ENCODE measurements at places on chromosomes 13 and 19.
A peak's percentile ranks its signal among the peaks of the same experiment; 100 is the strongest.

DNA sequence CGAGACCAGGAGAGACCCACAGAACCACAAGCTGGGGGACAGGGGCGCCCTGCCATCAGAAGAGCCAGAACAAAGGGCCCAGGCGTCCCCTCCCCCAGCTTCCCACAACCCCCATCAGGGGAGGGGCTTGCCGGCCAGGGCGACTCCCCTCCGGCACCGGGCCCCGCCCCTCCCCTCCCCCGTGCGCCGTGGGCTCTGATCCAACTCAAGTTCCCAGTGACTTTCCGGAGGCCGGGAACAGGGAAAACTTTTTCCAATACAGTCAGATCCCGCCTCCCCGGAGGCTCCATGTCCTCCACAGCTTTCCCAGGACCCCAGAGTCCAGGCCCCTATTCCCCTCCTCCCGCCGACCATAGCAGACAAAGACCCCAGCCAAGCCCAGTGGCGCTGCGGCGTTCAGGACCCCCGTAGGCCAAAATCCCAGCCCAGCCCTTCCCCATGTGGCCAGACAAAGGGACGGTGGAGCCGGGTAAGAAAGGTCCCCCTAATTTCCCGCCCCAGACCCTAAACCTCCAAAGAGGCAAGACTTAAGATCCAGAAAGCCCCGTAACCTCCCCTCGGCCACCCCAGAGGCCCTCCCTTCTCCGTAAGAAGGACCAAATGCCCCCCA, 673 bp downstream of the TEAD2 start:
- no peak for DNase-seq

DNA sequence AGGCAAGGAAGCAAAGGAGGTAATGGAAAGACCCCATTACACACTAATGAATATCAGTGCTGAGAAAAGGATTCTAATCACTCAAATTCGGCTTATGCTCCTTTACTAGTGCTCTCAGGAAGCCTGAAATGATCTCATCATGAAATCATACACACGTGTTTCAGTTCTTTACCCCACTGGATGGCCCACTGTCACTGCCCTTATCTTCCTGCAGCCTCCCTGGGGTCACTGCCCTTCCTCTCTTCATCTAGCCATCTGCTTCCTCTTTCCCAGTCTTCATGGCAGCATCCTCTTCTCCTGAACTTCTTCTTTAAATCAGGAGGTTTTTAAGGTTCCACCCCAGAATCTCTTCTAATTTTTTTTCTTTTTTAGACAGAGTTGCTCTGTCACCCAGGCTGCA, 27.9 kb upstream of the EEF1AKMT1 start:
- DNase-seq: no peak

GRCh38 chr13:24282256-24282655, 27.1 kb upstream of the C1QTNF9 start:
- DNase-seq: no peak

DNA sequence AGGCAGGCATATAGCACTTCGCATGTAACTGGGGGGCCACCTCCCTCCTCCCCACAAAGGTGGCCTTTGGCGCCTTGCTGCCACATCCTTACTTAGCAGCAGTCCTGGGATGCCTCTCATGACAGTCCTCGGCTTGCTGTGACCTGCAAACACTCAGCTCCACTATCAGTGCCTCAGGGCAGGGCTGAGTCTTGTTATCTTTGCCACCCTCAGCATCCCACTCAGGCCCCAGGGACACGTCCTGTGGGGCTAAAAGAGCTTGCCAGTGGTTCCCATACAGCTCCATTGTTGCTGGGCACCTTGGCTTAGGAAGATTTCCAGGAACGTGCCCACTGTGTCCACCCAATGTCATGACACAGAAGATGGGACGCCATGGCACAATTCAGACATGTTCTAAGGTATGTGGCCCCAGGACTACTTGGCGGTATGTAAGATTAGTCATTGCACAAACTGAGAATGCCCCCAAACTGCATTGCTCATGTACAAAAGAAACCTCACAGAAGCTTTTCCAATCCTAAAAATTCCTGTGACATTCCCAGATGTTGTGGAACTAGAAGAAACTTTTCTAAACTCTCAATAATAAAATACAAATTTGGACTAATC, 16.3 kb downstream of the DOCK9 start:
- no peak for DNase-seq

- DNase-seq: no peak
Observed at GRCh38 chr13:24877531-24877930, 113.6 kb downstream of the RNF17 start.

- no peak for DNase-seq
Observed at GRCh38 chr19:48274173-48274572, 4.3 kb downstream of the ZNF114 start.

DNA sequence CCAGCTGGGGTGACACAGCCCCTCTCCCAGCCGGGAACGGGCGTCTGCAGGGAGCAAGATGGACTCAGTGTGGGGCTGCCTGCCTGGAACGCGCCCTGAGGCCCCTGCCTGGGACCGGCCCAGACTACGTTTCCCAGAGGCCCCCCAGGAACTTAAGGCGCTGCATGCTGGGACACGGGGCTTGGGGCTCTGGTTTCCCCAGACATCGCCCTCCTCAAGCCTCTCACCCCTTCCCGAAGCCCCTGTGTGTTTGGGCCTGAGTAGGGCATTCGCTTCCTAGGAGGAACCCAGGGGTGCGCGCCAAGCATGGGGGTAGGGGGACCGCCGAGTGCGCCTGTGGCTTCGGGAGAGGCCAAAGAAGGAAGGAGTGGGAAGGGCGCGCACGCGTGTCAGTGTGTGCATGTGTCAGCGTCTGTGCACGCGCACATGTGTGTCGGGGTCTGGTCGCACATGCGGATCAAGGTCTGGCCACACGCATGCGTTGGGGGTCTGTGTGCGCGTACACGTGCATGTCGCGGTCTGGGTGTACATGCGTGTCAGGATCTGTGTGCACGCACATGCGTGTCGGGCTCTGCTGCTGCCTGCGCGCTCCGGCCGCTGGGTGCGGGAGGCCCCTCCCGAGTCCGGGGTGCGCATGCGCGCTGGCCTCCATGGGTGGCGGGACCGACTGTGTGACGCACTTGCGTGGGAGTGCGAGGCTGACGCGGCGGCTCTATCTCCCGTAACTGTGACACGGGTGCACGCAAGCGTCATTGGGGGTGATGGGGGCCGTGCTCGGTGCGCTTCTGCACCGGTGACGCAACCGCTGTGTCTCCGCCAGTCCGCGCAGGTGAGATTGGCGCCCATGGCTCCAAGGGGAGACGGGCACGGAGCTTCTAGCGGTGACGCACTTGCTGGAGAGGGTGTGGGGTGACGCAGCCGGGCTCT, 16.2 kb downstream of the ZNF331 start:
- peak; percentile 79 for DNase-seq

GRCh38 chr13:21849323-21849722, 178.4 kb downstream of the FGF9 start:
- no peak for DNase-seq

DNA sequence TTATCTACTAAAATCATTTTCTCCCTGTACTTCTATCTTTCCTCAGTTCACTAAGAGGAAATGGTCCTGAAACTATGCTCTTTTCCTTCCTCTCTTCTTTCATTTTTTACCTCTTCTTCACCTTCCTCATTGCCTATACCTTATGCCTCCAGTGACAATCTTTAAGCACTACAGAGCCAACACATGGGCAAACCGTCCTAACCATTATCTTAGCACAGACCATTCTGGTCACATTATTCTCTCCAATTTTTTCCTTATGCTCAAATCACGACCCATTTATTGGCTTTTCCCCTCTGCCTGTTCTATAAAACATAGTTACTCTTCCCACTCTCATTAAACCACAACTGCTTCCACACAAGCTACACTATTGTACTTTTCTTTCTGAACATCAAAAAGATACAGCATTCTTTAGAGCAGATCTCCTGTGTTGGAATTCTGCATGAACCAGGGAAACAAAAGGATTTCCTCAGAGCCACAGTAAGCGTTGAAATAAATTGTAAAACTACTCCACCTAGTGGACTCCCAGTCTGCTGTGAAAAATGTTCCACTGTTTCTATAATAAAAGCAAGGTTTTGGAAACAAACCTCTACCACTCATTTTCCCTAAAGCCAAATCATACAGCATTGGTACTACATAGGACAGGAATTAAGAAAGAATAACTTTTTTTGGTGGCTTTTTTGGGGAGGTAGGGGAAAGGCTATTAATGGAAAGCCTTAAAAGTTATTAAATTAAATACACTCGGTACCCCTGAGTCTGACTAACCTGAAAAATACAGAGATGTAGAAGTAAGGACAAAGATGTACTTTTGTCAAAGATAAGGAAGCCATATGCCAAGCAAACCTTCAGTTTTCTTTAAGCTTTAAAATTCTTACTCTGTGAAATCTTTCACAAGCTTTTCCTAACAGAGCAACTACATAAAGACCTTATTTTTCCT, 19.5 kb downstream of the NUFIP1 start:
- DNase-seq: peak; percentile 80

DNA sequence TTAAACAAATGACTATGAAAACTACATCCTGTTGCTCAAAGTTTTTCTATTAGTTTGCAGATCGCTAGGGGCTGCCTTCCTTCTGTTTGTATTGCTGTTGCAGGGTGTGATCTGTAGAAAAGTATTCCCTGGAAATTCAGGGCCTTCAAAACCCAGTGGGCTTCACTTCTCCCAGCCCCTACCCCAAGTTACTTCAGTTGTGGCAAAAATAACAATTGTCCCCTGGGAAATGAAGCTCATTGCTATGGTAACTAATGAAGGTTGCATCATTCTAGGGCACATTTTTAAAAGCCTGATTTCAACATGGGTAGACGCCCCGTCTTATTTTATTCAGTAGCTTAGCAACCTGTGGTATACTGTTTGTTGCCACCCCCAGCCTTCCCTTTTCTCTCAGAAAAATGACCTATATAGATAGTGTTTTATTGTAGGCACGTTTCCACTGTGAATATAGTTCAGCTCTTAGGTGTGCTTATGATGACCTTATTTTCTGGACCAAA, 60.9 kb downstream of the WDFY2 start:
- no peak for DNase-seq

GRCh38 chr13:60095300-60095699, 68.4 kb downstream of the DIAPH3 start:
- DNase-seq: no peak

DNA sequence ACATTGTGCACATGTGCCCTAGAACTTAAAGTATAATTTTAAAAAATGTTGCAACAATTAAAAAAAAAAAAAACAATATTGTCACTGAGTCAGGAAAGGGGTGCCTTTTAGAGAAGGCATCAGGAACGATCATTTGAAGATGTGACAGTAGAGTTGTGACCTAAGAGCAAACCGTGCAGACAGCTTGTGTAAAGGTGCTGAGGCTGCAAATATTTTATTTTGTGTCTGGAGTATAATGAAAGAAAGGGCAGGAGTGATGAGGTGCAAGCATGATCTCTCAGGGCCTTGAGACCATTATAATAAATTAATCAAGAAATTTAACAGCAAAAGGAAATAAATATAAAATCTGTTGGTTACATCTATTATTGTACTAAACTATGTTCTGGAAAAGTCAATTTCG, 1219.7 kb downstream of the OLFM4 start:
- DNase-seq: no peak

DNA sequence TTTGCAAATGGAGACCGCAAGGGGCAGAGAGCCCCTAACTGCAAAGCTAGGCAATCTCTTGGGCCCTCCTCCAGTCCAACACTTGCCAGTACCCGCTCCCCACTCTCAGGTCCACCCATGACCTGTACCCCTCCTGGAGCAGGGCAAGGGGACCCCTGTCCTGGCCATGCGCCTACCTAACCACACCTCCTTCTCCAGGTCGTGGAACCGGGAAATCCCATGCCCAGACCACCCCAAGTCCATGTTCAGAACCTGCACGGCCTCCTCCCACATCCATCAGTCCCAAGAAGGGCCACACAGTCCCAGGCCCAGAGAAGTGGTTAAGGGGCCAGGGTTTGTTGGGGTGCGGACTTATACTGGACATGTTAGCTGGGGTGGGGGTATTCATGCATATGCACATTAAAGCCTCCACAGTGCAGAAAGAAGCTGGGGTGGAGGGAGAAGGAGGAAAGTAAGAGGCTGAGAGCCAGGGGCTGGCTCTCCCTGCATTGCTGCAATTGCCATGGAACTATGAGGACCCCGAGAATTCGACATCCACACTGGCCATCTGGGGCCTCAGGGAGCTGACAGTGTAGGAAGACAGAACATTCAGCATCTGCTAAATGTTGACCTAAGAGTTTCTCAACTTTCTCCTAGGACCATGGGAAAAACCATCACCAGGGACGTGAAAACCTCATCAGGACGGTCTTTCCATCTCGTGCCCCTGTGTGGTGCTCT, 39.0 kb downstream of the HSPH1 start:
- no peak for DNase-seq

DNA sequence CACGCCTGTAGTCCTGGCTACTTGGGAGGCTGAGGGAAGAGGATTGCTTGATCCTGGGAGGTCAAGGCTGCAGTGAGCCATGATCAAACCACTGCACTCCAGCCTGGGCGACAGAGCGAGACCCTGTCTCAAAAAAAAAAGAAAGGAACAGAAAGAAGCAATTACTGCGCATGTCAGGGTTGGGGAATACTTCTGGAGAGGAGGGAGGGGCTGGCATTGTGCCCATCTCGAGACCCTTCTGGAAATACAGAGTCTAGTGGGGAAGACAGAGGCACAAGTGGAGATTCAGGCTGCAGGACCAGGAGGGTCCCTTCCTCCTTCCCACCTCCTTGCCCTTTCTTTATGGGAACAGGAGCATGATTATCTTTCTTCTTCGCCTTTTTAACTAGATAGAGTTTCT, 30.8 kb downstream of the PRR22 start:
- no peak for DNase-seq

DNA sequence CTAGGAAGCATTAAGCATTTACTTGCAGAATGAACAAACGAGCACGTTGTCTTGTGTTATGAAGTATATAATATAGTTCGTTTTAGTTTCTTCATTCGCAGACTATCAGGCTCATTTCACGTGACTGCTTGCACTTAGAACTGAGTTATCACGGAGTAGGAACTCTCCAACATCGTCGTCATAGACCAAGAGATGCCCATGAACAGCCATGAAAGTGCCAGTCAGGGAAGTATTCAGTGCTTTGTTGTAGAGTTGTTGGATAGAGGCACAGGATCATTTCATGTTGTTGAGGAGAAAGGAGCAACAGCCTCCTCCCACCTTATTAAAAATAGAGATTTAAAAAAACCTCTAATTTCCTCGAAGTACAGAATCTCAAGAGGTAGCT, 977 bp upstream of the IL17D start:
- DNase-seq: peak; percentile 50

- peak; percentile 65 for DNase-seq
Observed at GRCh38 chr13:30792285-30793000, 57.1 kb downstream of the ALOX5AP start.

- DNase-seq: no peak
Observed at GRCh38 chr19:33671211-33671610, 49.5 kb downstream of the CHST8 start.

GRCh38 chr13:27533155-27533643, 82.8 kb upstream of the MTIF3 start:
- peak; percentile 87 for DNase-seq

DNA sequence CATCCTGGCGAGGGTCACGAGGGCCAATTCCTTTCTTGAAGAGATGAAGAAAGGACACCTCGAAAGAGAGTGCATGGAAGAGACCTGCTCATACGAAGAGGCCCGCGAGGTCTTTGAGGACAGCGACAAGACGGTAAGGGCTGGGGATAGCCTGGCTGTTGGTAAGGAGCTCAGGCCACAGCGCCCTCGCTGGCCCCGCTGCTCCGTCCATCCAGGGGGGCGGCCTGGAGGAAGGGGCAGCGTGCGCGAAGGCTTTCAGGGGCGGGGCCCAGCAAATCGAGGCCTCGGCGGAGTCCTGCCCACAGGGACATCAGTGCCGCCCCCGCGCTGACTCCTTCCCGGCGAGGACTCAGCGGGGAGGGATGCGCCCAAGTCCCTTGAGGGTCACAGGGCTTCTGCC, 6.9 kb downstream of the F10 start:
- no peak for DNase-seq

- no peak for DNase-seq
Observed at GRCh38 chr13:25659091-25659795, 287.5 kb downstream of the ATP8A2 start.

GRCh38 chr13:76969488-76970365, 21.4 kb downstream of the ACOD1 start:
- DNase-seq: no peak

All from midbrain (tissue), 1 donor.